ENCODE measurements at places on chromosomes 7 and 10. TPM values are rescaled to one million over a fixed set of nuclear protein-coding genes. Genes with fewer than 3 reads are reported as not detected.
A peak's percentile ranks its signal among the peaks of the same experiment; 100 is the strongest.

GRCh38 chr10:131785121-131785460, 115.7 kb upstream of the PPP2R2D start:
- H3K27me3 ChIP-seq = no peaks in the 10 kb centered on the region
- no peak for DNase-seq
- H3K4me1 ChIP-seq = no peaks in the 10 kb centered on the region
- no peaks in the 10 kb centered on the region for H3K36me3 ChIP-seq

DNA sequence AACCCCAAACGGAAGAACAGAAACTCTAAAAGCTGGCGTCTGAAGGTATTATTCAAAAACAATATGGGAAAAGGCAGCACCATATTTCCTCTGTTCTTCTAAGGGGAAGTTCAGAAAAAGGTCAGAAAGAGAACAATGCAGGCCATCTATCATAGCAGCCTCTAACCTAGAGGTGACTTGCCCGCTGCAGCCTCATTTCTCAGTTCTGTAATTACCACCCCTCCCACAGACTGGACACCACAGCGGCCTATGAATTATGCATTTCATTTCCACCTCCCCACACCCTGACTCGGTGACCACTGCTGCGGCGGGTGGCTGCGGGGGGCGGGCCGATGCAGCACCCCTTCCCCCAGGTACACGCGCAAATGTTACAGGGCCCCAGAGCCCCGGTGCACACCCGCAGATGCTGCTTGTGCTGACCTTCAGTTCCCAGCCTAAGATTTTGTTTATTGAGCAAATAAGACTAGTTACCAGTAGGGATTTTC, 125.5 kb downstream of the CLEC2L start:
- DNase-seq = no peak
- H3K4me3 ChIP-seq = no peak overlapping the region

ABLIM1 gene
- total RNA-seq = 149 TPM

DNA sequence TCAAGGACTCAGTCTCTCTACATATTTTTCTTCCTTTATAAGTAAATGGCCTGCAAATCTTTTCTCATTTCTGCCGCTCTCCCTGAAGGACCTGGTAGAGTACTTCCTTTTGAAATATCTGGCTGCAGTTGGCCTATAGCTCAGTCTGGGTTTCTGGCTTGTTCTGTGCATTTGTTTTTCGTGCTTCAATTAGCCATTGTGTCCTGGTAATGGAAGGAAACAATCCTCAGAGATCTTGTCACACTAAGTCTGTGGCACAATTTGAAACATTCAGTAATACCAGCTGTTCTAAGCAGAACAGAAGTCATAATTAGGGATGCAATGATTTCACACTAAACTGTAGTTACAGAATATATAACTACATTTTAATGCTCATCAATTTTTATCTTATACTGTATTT, 545.0 kb downstream of the NRG3 start:
- no peak overlapping the region for H3K4me3 ChIP-seq
- no peaks in the 10 kb centered on the region for H3K36me3 ChIP-seq
- no peak for DNase-seq
- H3K27me3 ChIP-seq = no peaks in the 10 kb centered on the region
- H3K4me1 ChIP-seq = no peaks in the 10 kb centered on the region

DNA sequence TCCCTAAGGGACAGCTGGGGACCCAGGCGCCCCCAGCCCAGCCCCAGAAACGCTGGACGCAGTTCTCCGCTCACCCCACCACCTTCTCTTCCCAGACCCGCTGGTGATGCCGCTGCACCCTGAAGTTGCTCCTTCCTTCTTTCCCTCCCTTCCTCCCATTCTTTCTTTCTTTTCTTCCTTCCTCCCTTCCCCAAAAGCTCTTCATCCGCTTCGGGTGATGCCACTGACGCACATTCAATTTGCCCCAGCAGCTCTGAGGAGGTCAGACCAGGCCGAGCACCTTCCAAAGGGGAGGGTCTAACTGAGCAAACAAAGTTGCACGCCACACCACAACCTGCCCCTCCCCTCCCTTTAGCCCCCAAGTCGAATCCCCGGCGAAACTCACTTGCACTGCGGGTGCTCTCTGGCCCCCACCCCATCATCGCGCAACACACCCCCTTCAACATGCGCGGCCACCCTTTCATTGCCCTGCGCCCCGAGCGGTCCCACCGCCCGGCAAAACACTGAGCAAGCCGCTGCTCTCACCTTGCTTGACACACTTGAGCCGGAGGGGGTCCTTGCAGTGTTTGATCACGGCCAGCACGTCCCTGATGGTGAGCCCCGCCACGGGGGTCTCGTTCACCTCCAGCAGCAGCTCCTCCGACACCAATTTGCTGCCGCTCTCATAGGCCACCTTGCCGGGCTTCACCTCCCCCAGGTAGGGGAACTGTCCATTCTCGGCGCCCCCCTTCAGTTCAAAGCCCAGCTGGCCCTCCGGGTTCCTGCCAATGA, 787 bp downstream of the MAGI2 start:
- no peaks in the 10 kb centered on the region for H3K36me3 ChIP-seq
- H3K27me3 ChIP-seq = peaks cover 60% of the 10 kb centered on the region
- DNase-seq = peak; percentile 26
- H3K4me3 ChIP-seq = peak overlapping the region; percentile 82

DNA sequence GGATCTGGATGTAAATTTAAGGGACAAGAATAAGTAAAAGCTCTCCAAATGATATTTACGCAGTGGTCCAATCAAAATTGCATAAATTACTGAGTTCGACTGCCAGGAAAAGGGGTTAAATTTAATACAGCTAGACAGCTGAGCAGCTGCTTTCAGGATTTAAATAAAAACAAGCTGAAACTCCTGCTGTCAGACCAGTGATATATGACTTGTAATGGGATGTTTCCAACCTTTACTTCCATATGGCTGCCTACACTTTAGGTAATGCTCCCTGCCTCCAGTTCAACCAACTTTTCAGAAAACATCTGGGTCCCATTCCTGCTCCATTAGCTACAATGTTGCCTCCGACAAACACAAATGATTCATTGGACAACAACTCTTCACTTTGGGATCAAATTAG, 326.3 kb upstream of the DGKB start:
- no peaks in the 10 kb centered on the region for H3K36me3 ChIP-seq
- H3K4me1 ChIP-seq = no peaks in the 10 kb centered on the region
- H3K4me3 ChIP-seq = no peak overlapping the region
- DNase-seq = no peak
- no peak overlapping the region for H3K27ac ChIP-seq

PDE1C gene
- not detected for total RNA-seq

- no peak overlapping the region for H3K27ac ChIP-seq
- H3K36me3 ChIP-seq = no peaks in the 10 kb centered on the region
- no peak for DNase-seq
These were observed 140.2 kb downstream of the FANK1 start for GRCh38 chr10:126036515-126036914.

ZNF12 gene
- 32.4 TPM for total RNA-seq

- DNase-seq = no peak
- H3K36me3 ChIP-seq = no peaks in the 10 kb centered on the region
- peaks cover 2% of the 10 kb centered on the region for H3K27me3 ChIP-seq
- no peak overlapping the region for H3K4me3 ChIP-seq
- no peaks in the 10 kb centered on the region for H3K4me1 ChIP-seq
- H3K27ac ChIP-seq = no peak overlapping the region
These were observed 213.2 kb upstream of the MDFIC start for GRCh38 chr7:114708646-114709045.

OR2A1 gene
- total RNA-seq = not detected

PILRA gene
- 5.1 TPM for total RNA-seq

DNA sequence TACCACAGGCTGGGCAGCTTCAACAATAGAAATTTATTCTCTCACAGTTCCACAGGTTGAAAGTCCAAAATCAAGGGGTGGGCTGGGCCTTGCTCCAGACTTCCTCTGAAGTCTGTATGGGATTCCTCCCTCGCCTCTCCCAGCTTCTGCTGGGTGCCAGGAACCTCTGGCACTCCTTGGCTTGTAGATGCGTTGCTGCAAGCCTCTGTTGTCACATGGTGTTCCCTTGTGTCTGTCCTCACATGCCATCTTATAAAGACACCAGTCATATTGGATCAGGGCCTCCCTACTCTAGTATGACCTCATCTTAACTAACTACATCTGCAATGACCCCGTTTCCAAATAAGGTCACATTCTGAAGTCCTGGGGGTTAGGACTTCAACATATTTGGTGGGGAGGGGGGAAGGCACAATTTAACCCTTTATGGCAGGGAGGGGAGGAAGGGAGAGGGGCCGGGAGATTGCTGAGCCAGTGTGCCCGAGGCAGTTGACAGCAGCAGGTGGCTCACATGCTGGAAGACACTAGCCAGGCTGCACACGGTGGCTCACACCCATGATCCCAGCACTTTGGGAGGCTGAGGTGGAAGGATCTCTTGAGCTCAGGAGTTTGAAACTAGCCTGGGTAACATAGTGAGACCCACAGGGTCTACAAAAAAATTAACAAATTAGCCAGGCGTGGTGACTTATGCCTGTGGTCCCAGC, 18.8 kb downstream of the ZNF282 start:
- DNase-seq = no peak
- no peaks in the 10 kb centered on the region for H3K27me3 ChIP-seq
- H3K4me3 ChIP-seq = no peak overlapping the region

DNA sequence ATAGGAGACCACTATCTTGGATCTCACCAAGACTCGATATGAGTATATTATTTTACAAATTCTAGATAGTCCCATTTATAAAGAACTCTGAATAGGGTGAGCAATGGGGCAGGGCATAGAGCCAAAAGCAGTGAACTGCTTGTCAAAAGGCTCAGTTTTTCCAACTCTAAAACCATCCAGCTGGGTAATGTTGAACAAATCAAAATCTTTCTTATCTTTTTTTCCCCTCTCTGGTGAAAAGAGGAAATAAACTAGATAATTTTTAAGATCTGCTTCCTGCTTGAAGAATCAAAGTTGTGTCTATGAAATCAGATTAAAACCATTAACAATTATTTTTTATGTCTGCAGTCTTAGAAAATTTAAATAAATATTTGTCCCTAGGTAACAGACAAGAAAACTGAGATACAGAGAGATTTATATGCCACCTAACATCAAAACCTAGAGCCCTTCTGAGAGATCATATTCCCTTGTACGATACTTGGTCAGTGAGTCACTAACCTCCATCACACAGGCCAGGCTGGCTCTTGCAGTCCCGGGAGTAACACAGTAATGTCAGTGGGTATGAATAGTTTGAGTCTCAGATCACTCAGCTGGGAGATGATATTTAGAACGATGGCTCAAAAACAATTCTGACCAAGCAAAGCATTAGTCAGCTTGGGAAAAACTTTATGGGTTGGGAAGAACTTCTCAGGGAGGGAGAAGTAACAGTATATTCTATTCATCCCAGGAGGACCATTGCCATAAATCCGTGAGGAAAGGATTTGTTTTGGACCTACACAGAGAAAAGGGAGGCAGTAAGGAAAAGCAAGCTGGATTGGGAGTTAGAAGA, 178.8 kb downstream of the REEP3 start:
- H3K27me3 ChIP-seq = no peaks in the 10 kb centered on the region
- no peak overlapping the region for H3K4me3 ChIP-seq
- no peak overlapping the region for H3K27ac ChIP-seq
- DNase-seq = no peak

- H3K27ac ChIP-seq = no peak overlapping the region
- no peak for DNase-seq
- H3K4me3 ChIP-seq = no peak overlapping the region
- peaks cover 38% of the 10 kb centered on the region for H3K36me3 ChIP-seq
- no peaks in the 10 kb centered on the region for H3K27me3 ChIP-seq
These were observed 25.9 kb downstream of the TYW1 start for GRCh38 chr7:67022511-67022910.

DNA sequence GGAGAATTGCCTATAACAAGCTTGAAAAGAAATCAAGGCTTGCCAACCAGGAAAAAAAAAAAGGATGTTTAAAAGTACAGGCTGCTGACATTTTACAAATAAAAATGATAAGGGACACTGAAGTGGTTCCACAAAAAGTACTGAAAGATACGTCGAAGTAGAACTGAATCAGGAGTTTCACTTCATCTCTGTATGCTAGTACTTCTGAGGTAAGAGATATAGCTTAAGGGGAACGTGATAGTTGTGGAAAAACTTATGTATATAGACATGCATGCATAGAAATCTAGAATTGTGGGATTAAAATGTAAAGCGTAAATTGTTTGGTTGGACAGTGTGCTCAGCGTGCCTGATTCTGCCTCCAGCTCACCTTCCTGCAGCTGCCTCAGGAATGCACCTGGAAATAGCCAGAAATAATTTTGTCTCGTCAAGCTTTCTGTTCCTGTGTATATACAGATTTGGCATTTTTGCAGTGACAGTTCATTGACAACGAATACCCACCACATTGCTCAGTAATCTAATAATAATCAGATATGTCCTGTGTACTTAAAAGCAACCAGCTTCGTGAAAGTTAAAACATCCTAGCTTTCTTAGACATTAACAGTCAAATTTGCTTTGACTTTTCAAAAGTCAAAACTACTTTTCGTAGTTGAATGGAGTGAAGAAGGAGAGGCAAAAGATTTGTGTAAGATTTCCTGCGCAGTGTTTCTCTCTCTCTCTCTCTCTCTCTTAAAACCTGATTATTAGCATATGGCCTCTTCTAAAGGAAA, 1.4 kb downstream of the SOSTDC1 start:
- peaks cover 6% of the 10 kb centered on the region for H3K27me3 ChIP-seq
- H3K27ac ChIP-seq = no peak overlapping the region
- H3K4me3 ChIP-seq = no peak overlapping the region
- DNase-seq = no peak
- H3K4me1 ChIP-seq = peaks cover 1% of the 10 kb centered on the region
- H3K36me3 ChIP-seq = no peaks in the 10 kb centered on the region

AUTS2 gene
- total RNA-seq = 23.8 TPM

DNA sequence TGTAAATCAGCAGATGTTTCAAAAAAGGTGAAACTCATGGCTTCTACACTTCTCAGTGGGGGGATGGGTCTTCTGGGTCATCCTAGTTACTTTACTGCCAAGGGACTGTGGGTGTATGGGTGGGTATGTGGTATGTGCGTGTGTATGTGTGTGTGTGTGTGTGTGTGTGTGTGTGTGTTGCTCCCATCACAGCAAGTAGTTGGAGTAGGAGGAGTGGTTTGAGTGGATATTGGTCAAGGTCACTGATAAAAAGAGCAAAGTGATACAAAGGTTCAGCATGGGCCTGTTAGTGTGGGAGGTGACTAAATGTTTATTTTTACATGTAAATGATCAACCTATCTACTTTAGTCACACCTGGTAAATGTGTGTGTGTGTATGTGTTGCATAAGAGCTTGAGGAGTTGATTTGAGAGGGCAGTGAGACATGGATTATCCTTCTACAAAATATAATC, 11.8 kb upstream of the COBL start:
- DNase-seq = no peak
- H3K27me3 ChIP-seq = no peaks in the 10 kb centered on the region
- H3K4me3 ChIP-seq = no peak overlapping the region
- no peaks in the 10 kb centered on the region for H3K36me3 ChIP-seq
- H3K27ac ChIP-seq = no peak overlapping the region

- no peaks in the 10 kb centered on the region for H3K27me3 ChIP-seq
- H3K27ac ChIP-seq = no peak overlapping the region
- no peaks in the 10 kb centered on the region for H3K36me3 ChIP-seq
- no peak for DNase-seq
These were observed 18.0 kb upstream of the TBXAS1 start for GRCh38 chr7:139811066-139811465.

Data from activated naive CD8-positive, alpha-beta T cell treated with anti-CD3 and anti-CD28 coated beads, Interleukin-2, amount 10 ng/mL, durations not matched to agents 7 days and 5 days (primary cell).